ENCODE measurements at places on chromosomes 11 and 22.
A peak's percentile ranks its signal among the peaks of the same experiment; 100 is the strongest.

- peak; percentile 76 for DNase-seq
Observed at GRCh38 chr11:64355078-64355940, 3.7 kb upstream of the RPS6KA4 start.

DNA sequence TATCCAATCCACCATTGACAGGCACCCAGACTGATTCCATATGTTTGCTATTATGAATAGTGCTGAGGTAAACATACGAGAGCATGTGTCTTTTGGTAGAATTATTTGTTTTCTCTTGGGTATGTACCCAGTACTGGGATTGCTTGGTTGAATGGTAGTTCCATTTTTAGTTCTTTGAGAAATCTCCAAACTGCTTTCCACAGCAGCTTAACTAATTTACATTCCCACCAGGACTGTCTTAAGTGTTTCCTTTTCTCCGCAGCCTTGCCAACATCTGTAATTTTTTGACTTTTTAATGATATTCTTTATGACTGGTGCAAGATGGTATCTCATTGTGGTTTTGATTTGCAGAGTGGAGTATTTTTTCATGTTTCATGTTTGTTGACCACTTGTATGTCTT lies 8.3 kb downstream of the FDX1 start:
- no peak for DNase-seq

DNA sequence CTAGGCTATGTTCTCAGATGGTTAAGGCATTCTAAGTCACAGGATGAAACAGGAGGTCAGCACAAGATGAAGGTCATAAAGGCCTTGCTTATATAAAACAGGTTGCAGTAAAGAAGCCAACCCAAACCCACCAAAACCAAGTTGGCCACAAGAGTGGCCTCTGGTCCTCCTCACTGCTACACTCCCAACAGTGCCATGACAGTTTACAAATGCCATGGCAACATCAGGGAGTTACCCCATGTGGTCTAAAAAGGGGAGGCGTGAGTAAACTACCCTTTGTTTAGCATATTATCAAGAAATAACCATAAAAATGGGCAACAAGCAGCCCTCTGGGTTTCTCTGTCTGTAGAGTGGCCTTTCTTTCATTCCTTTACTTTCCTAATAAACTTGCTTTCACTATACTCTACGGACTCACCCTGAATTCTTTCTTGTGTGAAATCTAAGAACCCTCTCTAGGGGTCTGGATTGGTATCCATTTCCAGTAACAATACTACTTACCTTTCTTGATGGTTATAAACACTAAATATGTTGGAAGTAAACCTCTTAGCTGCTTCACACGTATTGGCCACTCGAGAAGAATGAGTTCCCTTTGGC lies 1237.9 kb downstream of the FAM181B start:
- DNase-seq, result no peak

GRCh38 chr22:45612451-45612901 lies 59.2 kb upstream of the ATXN10 start:
- DNase-seq, result peak; percentile 45

GRCh38 chr11:95586155-95586554 lies 203.4 kb downstream of the FAM76B start:
- DNase-seq, result no peak

GRCh38 chr11:36744375-36745168 lies 146.5 kb upstream of the RAG2 start:
- DNase-seq, result peak; percentile 57

GRCh38 chr11:134199531-134199930 lies 24.2 kb downstream of the NCAPD3 start:
- DNase-seq, result no peak

DNA sequence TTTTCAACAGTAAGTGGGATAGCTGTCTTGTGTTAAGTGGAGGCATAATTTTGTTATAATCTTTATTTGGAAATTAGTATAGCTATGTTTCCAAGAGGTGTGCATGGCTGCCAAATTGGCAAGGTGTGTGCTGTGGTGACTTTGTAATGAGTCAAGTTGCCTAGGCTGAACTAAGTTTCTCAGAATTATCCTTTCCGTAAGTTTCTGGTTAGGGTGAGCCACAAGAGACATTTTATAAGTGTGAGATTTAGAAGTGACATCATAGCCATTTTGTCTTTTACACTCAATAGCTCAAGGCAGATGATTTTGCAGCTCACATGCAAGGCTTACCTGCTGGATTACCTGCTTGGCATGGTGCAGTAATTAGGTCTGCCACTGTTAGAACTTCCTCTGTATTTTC lies 90.3 kb downstream of the C11orf87 start:
- no peak for DNase-seq

GRCh38 chr11:125958872-125959400 lies 13.1 kb downstream of the VSIG10L2 start:
- no peak for DNase-seq

DNA sequence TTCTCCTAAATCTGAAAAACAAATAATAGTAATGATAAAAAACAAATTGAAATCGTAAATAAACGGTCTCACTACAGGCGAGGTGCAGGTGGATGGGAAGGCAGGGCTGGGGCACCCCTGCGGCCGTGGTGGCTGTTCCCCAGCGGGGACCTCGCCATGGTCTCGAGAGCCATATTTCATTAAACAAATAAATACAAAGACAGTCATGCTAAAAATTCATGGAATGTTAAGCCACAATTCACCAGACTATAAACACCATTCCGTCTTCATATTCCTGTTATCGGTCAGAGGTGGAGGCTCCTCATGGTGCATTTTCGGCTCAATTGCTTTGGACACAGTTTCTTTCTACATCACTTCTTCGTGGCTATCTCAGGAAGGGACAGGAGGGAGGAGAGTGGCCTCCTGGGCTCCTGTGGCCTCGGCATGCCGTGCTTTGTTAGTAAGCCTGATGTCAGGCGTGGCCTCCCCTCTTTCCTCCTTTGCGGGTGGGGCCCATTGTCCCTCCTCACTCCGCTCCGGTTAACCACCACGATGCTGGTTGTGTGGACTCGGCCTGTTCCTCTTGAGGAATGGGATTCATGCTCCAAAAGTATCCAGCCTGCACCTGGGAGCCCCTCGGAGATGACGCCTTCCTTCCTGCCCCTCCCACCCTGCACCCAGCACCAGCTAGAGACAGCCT lies 16.1 kb upstream of the BRSK2 start:
- no peak for DNase-seq

DNA sequence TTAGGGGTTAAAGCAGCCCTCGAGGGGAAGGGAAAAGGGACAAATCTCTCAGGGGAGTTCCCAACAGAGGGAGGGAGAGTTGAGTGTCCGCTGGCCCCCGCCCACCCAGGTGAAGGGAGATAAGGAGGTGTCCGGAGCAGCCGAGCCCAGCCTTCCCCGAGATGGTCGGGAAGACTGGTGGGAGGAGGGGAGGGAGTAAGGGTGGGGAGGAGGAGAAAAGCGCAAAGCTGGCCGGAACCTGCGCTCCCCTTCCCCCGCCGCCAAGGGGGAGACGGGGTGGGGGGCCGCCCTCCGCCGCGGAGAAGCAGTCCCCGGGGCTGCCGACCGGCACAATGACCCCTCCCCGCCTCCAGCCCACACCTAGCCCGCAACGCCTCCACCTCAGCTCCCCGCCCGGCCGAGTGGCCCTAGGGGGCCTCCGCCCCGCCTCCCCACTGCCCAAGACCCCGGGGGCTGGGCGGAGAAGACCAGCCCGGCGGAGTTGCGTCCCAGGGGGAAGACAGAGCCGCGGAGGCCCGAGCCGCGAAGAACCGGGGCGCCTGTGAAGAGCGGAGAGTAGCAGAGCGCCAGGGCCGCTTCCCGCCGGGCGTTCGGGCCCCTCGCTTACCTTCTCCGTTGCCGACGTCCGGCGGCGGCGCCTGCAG lies 479 bp downstream of the RSF1 start:
- peak; percentile 32 for DNase-seq

- no peak for DNase-seq
Observed at GRCh38 chr22:44180706-44181032, at the start of gene PARVG. PARVG (plus strand) TSS chr22:44180925; CDS start chr22:44183330, 2,405 bp downstream.

DNA sequence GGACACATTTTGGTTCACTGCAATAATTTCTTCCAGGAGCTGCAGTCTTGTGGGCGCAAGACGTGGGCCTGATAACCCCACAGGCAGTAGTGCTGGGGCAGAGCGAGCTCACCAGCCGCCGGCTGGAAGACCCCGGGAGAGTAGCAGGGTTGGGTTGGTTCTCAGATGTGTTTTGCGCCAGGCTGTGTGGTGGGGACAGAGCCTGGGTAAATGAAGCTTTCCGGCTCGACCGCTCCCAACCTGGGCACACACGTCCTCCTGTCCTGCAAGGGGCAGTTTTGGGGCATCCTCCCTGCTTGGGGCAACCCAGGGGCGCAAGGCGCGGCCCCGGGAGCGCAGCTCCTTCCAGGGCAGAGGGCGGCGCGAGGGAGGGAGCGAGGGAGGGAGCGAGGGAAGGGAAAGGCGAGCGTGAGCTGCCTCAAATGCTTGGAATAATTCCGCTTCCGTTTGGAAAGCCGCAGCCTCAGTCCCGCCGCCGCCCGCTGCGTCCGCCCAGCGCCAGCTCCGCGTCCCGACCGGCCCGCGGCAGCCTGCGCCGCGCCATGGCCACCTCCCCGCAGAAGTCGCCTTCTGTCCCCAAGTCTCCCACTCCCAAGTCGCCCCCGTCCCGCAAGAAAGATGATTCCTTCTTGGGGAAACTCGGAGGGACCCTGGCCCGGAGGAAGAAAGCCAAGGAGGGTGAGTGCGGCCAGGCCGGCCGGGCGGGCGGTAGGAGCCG lies at the start of gene PARVA:
PARVA (plus strand) TSS at position 466 of the 718 bp plus-strand sequence; CDS start at position 543, 77 bp downstream.
- DNase-seq, result peak; percentile 70

DNA sequence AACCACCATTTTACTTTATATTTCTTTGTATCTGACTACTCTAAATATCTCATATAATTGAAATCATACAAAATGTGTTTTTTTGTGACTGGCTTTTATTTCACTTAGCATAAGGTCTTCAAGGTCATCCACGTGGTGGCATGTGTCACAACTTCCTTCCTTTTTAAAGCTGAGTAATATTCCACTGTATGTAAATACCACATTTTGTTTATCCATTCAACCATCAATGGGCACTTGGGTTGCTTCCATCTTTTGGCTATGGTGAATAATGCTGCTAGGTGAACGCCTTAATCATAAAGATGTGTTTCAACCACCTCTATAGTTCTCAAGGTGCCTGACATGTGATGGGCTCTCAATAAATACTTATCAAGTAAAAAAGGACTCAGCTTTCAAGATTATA lies 15.5 kb downstream of the RAB30 start:
- DNase-seq, result no peak

- no peak for DNase-seq
Observed at GRCh38 chr11:112212710-112213109, 13.5 kb upstream of the PTS start.

DNA sequence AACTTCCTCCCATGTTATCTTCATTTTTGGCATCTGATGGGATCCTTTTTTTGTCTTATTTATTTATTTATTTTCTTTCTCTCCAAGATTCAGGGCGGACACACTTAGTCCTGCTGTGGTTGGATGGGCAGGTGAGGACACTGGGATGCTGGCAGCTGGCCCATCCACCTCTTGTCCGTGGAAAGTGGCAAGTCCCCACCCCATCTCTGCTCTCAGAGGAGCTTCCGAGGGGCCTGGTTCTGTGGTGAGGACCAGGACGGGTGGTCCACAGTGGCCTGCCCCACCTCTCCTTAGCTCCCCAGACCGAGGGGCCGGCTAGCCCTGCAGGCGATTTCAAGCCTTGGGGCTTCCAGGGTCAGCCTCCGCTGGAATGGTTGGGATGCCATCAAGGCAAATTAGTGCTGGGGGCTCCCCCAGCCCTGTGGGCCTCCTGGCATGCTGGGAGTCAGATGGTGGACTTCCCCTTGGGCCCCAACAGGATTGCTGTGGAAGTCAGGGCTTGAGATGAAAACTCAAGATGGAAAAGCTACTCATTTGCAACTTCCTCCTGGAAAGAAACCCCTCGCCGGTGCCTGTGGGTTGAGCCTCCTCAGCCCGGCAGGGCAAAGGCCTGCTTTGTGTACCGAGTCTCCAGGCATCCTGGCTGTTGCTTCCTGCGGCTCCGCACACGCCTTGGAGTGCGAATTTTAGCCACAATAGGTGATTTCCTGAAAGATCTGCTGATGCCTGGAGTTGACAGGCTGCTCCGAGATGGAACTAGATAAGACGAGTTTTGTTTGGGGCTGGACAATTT lies 31.2 kb upstream of the LINC01488 start:
- DNase-seq, result peak; percentile 68

- no peak for DNase-seq
Observed at GRCh38 chr11:86491027-86491426, 116.3 kb downstream of the CCDC81 start.

GRCh38 chr11:61354208-61354607 lies 7.5 kb downstream of the CYB561A3 start:
- DNase-seq, result no peak

- no peak for DNase-seq
Observed at GRCh38 chr11:76166314-76166713, 40.0 kb downstream of the WNT11 start.

- no peak for DNase-seq
Observed at GRCh38 chr22:28464127-28464526, 215.5 kb downstream of the TTC28 start.

DNA sequence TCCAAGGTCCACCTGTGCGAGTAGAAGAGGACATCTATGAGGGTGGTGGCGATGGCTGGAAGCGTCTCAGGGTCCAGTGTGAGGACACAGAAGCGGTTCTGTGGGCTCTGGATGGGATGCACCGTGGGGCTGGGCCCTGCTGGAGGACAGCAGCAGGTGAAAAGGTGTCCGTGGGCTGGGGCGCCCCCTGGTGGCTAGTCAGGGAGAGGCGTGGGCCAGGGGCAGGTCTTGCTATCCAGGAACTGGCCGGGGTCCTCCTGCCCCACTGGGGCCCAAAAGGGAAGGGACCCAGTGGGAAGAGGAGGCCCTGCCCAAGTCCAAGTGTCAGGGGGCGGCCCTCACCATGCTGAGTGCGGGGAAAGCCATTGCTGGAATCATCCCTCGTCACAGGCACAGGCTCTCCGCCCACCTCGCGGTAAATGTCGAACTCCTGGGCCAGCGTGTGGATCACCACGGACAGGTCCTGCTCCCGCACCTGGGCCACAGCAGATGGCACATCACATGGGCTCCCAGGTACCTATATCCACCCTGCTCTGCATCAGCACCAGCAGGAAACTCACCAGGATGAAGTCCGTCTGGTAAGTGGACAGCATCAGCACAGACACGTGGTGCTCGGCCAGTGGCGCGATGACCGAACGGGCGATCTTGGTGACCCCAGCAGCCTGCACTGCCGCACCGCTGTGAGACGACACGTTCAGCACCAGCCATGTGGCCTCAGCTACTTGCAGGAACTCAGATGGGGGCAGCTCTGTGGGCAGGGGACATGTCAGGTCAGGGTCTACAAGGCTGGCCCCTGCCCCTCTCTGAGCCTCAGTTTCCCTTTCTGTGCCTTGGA lies 2.3 kb downstream of the CASTOR1 start:
- peak; percentile 75 for DNase-seq

DNA sequence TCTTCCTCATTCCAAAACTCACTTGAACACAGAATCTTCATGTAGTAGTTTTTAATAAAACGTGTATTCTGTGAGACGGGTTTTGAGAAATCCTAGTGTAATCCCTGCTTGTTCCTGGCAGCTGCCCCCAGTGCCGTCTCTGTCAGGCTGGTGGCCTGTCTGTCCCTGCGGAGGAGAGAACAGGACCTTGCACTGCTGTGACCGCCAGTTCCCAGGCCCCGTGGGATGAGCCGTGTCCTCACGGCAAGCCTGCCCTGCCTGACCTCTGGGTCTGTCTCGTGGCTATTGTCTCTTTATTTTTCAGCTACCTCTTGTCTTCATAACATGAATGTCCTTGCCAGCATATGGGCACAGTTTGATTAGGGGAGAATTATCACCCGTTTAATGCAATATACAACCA lies 535.5 kb upstream of the B3GAT1 start:
- no peak for DNase-seq
